ENCODE measurements at places on chromosomes 12 and 14.

GRCh38 chr12:122473543-122474323, 27.0 kb downstream of the ZCCHC8 start:
- no peaks in the 10 kb centered on the region for H3K27me3 ChIP-seq
- no peak overlapping the region for H3K4me3 ChIP-seq
- no peak for DNase-seq
- H3K36me3 ChIP-seq, result no peaks in the 10 kb centered on the region

GRCh38 chr14:52895000-52895399, 55.9 kb downstream of the FERMT2 start:
- no peak for DNase-seq
- H3K4me3 ChIP-seq, result no peak overlapping the region
- no peak overlapping the region for H3K27ac ChIP-seq

- no peaks in the 10 kb centered on the region for H3K4me1 ChIP-seq
- H3K4me3 ChIP-seq, result no peak overlapping the region
- H3K27me3 ChIP-seq, result no peaks in the 10 kb centered on the region
- H3K36me3 ChIP-seq, result no peaks in the 10 kb centered on the region
Observed at GRCh38 chr14:103733651-103734050, 18.0 kb downstream of the ZFYVE21 start.

- H3K27ac ChIP-seq, result no peak overlapping the region
- H3K4me3 ChIP-seq, result no peak overlapping the region
- no peaks in the 10 kb centered on the region for H3K36me3 ChIP-seq
- H3K27me3 ChIP-seq, result no peaks in the 10 kb centered on the region
- no peak for DNase-seq
- no peaks in the 10 kb centered on the region for H3K4me1 ChIP-seq
Observed at GRCh38 chr12:80869264-80869663, 68.5 kb downstream of the LIN7A start.

GRCh38 chr14:104359969-104360442, 219.6 kb upstream of the C14orf180 start:
- H3K36me3 ChIP-seq, result no peaks in the 10 kb centered on the region
- H3K27me3 ChIP-seq, result no peaks in the 10 kb centered on the region
- no peak for DNase-seq
- no peaks in the 10 kb centered on the region for H3K4me1 ChIP-seq
- H3K4me3 ChIP-seq, result no peak overlapping the region
- H3K27ac ChIP-seq, result no peak overlapping the region

GRCh38 chr12:121253638-121254335, 42.7 kb downstream of the CAMKK2 start:
- no peaks in the 10 kb centered on the region for H3K36me3 ChIP-seq
- DNase-seq, result no peak
- H3K27ac ChIP-seq, result no peak overlapping the region
- no peaks in the 10 kb centered on the region for H3K27me3 ChIP-seq

DNA sequence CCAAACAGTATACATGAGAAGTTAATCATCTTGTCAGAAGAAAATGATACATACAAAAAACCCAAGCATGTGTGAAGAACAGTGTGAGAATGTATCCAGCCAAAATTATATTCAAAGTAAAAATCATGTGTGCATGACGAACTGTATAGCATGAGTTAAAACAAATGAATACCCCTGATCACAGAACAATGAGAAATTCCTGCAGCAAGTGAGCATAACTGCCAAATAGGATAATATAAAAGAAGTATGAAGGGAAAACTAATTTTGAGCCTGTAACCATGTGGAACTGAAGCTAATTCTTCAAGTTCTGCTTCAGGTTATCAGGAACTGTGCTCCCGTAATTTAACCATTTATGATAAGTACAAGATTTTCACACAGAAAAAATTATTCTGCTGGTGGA, 56.5 kb upstream of the AMN1 start:
- no peaks in the 10 kb centered on the region for H3K4me1 ChIP-seq
- no peak overlapping the region for H3K27ac ChIP-seq
- no peaks in the 10 kb centered on the region for H3K36me3 ChIP-seq
- DNase-seq, result no peak

- no peak for DNase-seq
- no peaks in the 10 kb centered on the region for H3K27me3 ChIP-seq
- H3K36me3 ChIP-seq, result no peaks in the 10 kb centered on the region
- H3K4me1 ChIP-seq, result peaks cover 12% of the 10 kb centered on the region
- H3K27ac ChIP-seq, result no peak overlapping the region
- H3K4me3 ChIP-seq, result no peak overlapping the region
Observed at GRCh38 chr12:116821291-116821690, 60.0 kb downstream of the HRK start.

DNA sequence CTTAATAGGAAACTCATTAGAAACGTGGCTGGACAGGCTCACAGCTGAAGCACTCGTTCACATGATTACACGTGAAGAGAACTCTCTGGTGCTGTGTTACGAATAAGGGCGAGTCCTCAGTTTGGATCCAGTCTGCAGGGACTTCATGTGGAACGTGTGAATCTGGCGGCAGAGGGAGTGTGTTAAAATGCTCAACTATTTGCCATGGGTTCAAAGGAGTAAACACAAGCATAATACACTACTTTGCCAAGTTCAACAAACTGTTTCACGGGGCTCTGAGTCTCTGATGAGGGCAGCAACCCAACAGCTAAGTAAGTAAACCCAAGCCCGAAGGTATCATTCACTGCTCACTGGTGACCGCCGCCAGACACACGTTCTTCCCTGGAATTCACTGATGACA, 42.4 kb downstream of the NUAK1 start:
- no peaks in the 10 kb centered on the region for H3K27me3 ChIP-seq
- no peak for DNase-seq
- no peaks in the 10 kb centered on the region for H3K36me3 ChIP-seq
- no peak overlapping the region for H3K27ac ChIP-seq
- H3K4me1 ChIP-seq, result peaks cover 31% of the 10 kb centered on the region

- no peaks in the 10 kb centered on the region for H3K36me3 ChIP-seq
- DNase-seq, result no peak
- no peak overlapping the region for H3K4me3 ChIP-seq
- no peaks in the 10 kb centered on the region for H3K4me1 ChIP-seq
Observed at GRCh38 chr14:105852378-105853088, 326.1 kb downstream of the TMEM121 start.

GRCh38 chr14:22865424-22866405, 5.8 kb upstream of the LRP10 start:
- peaks cover 3% of the 10 kb centered on the region for H3K4me1 ChIP-seq
- no peak overlapping the region for H3K4me3 ChIP-seq
- DNase-seq, result peak; percentile 61
- no peaks in the 10 kb centered on the region for H3K27me3 ChIP-seq
- H3K36me3 ChIP-seq, result no peaks in the 10 kb centered on the region
- no peak overlapping the region for H3K27ac ChIP-seq

- H3K27me3 ChIP-seq, result no peaks in the 10 kb centered on the region
- no peak overlapping the region for H3K27ac ChIP-seq
- no peaks in the 10 kb centered on the region for H3K36me3 ChIP-seq
Observed at GRCh38 chr12:46603776-46604456, 221.9 kb downstream of the SLC38A4 start.

DNA sequence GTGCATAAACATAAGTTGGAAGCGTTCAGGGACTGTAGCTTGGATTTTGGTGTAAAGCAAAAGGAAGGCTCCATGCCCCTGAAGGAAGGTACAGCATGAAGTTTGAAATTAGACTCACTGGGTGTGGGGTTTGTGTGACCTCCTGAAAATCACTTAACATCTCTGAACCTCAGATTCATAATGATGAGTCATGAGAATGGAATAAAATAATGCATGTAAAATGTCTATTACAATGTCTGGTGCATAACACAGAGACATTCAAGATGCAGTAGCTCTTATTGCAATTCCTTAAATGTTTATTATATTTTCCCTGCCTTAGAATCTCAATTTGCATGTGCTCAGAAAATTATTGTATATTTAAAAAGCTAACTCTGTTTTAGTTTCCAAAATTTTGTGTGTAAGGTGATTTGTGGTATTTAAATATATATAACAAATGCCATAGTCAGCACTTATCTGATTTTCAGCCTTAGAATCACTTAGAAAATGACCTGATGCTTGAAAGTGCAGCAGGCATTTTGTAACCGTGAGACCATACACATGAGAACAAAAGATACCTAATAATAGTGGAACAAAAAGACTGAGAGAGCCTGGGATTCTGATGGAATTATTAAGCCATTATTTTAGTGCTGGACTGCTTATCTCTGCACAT, 66.3 kb downstream of the E2F7 start:
- no peaks in the 10 kb centered on the region for H3K36me3 ChIP-seq
- no peaks in the 10 kb centered on the region for H3K4me1 ChIP-seq
- no peak overlapping the region for H3K27ac ChIP-seq

GRCh38 chr14:91377700-91378652, 39.6 kb downstream of the CCDC88C start:
- no peaks in the 10 kb centered on the region for H3K27me3 ChIP-seq
- no peak for DNase-seq
- no peak overlapping the region for H3K27ac ChIP-seq

DNA sequence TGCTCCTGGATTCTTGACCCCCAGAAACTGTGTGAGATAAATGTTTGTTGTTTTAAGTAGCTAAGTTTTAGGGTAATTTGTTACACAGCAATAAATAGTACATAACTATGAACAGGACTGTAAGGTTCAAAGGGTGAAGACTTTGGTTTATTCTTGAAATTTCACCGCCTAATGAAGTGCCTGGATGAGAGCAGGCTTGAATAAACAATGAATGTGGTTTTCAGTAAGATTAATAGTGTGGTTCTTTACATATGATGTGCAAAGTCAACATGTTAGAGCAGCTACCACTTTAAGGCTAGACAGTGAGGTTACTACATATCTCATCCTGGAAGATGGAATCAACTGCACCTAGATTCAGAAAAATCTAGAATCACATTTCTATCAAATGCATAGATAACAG, 145.2 kb upstream of the BTG1 start:
- no peaks in the 10 kb centered on the region for H3K36me3 ChIP-seq
- no peak overlapping the region for H3K27ac ChIP-seq
- peaks cover 14% of the 10 kb centered on the region for H3K4me1 ChIP-seq
- H3K27me3 ChIP-seq, result no peaks in the 10 kb centered on the region
- H3K4me3 ChIP-seq, result no peak overlapping the region

GRCh38 chr12:4819654-4820053, 90.1 kb upstream of the KCNA1 start:
- H3K27ac ChIP-seq, result no peak overlapping the region
- H3K4me1 ChIP-seq, result peaks cover 11% of the 10 kb centered on the region
- no peaks in the 10 kb centered on the region for H3K27me3 ChIP-seq

- H3K27me3 ChIP-seq, result no peaks in the 10 kb centered on the region
- peaks cover 26% of the 10 kb centered on the region for H3K4me1 ChIP-seq
- no peaks in the 10 kb centered on the region for H3K36me3 ChIP-seq
- H3K4me3 ChIP-seq, result peak overlapping the region; percentile 30
- peak overlapping the region; percentile 82 for H3K27ac ChIP-seq
- peak; percentile 73 for DNase-seq
Observed at GRCh38 chr12:69007101-69007854, 74.3 kb upstream of the CPM start.

DNA sequence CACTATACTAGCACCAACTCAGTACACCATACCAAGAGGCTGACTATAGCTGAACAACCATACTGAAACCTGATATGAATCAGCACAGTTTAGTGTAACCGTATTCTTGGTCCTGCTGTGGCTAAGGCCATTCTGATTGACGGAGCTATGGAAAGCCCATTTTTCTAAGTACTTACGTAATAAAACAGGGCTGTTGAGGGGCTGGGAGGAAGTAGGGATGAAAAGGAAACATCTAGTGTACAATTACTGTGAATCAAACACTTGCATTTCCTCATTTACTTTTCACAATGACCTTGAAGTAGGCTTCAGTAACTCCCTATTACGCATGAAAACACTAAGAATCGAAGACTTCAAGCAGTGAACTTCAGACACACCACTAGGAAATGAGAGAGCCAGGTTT, 198.2 kb downstream of the BTG1 start:
- no peak overlapping the region for H3K27ac ChIP-seq
- no peaks in the 10 kb centered on the region for H3K27me3 ChIP-seq
- no peaks in the 10 kb centered on the region for H3K4me1 ChIP-seq
- H3K4me3 ChIP-seq, result no peak overlapping the region
- DNase-seq, result no peak

DNA sequence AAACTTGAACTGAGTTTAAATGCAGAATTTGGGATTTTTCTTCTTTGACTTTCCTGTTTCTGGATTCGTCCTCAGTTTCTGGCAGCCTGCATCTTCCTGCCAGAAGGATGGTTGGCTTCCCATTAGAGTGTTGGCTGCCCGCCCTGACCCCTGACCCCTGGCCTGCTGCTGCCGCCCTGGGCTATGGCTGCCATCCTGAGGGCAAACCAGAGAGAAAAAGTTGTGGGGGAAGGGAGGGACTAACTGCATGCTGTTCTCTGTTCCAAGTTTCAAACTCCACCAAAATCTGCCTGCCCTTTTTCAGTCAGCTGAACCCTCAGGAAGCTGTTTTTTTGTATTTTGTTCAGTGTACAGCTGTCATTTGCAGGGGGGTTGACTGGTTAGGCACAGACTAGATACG, 48.4 kb downstream of the FNTB start:
- no peak overlapping the region for H3K27ac ChIP-seq
- no peak for DNase-seq
- H3K4me1 ChIP-seq, result no peaks in the 10 kb centered on the region
- no peaks in the 10 kb centered on the region for H3K27me3 ChIP-seq
- no peaks in the 10 kb centered on the region for H3K36me3 ChIP-seq

DNA sequence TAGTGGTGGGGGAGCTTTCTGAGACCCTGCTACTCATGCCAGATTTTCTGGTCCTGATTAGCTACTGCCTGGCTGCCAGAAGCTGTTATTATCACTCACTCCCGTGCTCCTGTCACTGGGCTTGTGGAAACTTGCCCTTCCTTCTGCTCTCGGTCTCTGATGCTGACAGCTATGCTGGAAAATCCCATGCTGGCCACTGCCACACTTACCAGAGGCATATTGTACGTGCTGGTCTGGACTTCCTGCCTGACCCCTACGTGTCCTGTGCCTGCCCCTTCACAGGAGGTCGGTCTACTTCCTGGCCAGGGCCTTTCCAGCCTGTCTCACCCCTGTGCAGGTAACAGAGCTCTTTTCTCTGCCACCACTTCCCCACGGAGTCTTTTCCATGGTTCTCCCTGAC, 149.4 kb upstream of the PLEKHG7 start:
- H3K27me3 ChIP-seq, result no peaks in the 10 kb centered on the region
- H3K4me3 ChIP-seq, result no peak overlapping the region
- no peaks in the 10 kb centered on the region for H3K36me3 ChIP-seq
- DNase-seq, result no peak
- H3K4me1 ChIP-seq, result peaks cover 32% of the 10 kb centered on the region

DNA sequence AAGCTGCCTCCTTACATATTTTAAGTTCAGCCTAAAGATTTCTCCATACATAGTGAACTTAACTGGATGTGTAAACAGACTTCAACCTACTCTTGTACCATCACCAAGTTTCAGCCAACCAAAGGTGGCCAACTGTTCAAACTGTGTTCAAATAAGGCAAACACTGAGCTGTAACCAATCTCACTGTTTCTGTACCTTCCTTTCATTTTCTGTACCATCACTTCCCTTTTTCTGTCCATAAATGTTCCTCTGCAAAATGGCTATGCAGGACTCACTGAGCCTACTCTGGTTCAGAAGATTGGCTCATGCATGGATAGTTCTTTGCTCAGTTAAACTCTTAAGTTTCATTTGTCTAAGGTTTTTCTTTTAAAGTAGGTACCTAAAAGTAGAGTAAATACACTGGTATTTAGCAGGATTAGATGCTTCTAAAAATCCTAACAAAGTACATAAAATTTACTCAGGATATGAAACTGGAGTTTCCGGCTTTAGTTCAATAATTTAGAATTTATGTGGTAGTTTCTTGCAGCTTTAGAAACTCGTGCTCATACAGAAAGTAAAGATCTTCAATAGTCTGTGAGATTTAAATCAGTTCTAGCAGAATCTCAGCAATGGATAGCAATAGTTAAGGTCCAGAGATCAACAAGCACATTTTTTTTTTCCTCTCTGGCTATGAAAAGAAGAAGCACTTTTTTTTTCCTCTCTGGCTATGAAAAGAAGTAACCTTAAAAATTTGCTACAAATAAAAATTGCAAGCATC, 282.0 kb upstream of the PPFIA2 start:
- H3K4me3 ChIP-seq, result no peak overlapping the region
- no peaks in the 10 kb centered on the region for H3K27me3 ChIP-seq
- H3K36me3 ChIP-seq, result no peaks in the 10 kb centered on the region
- no peaks in the 10 kb centered on the region for H3K4me1 ChIP-seq
- H3K27ac ChIP-seq, result no peak overlapping the region
- DNase-seq, result no peak

Measured in neural progenitor cell (in vitro differentiated cells).